ENCODE measurements at places on chromosomes 5 and 9. TPM values are rescaled to one million over a fixed set of nuclear protein-coding genes. Genes with fewer than 3 reads are reported as not detected.
A peak's percentile ranks its signal among the peaks of the same experiment; 100 is the strongest.

Gene FIBCD1
- 6.0 TPM for total RNA-seq

DNA sequence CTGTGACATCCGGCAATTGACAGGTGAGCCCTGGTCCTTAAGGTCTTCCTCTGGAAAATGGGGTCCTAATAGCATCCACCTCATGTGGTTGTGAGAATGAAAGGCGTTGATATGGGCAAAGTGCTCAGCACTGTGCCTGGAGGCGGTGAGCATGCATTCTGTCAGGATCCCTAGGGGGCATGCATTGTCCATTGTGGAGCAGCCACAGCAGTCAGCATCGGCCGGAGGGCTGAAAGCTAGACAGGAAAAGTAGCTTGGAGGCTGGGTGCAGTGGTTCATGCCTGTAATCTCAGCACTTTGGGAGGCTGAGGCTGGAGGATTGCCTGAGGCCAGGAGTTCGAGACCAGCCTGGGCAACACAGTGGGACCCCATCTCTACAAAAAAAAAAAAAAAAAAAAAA lies 122.2 kb downstream of the LHX2 start:
- DNase-seq, result peak; percentile 62

- DNase-seq, result no peak
Measured at GRCh38 chr5:153372425-153373129, 117.9 kb upstream of the GRIA1 start.

Gene GABRG2
- not detected for total RNA-seq

GRCh38 chr9:36878986-36879982 lies 154.8 kb downstream of the PAX5 start:
- no peak for DNase-seq

Gene ANKRD33B
- 1.4 TPM for total RNA-seq

Gene PRRX2
- total RNA-seq, result 1.5 TPM

DNA sequence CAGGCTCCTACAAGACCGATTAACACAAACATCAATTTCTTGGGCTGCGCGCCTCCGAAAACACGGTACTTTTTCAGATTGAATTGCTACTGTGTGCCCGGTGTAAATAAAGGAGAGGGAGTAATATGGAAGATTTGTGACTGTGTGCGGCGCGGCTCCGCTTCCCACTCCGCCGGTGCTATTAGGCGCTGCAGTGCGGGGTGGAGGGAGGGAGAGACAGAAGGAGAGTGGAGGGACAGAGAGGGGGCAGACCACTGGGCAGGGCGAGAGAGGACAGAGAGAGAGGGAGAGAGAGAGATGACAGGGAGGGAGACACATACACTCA lies 24.7 kb upstream of the RNU6ATAC start:
- DNase-seq, result no peak

Gene LRRTM2
- total RNA-seq, result 0.12 TPM

GRCh38 chr5:142716963-142717362 lies 31.1 kb upstream of the FGF1 start:
- DNase-seq, result peak; percentile 32

GRCh38 chr5:147512659-147513379 lies 3.0 kb upstream of the DPYSL3 start:
- no peak for DNase-seq

DNA sequence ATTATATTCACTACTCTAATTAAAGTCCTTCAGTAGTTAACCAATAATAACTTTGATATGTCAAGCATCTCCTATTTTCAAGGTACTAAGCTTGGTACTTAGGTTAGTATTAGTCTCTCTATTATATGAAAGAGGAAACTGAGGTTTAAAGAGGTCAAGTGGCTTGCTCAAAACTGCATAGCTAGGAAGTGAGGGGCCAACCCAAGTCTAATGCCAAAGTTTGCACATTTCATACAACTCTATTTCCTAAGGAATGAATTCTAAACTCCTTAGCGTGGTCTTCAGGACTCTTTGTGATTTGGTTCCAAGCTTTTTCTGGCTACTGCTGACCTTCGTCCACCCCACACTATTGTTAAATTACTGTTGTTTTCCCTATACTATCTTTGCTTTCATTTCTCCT lies 9.9 kb upstream of the SHOC1 start:
- DNase-seq, result no peak

- DNase-seq, result no peak
Measured at GRCh38 chr9:34431667-34432066, 26.7 kb downstream of the FAM219A start.

DNA sequence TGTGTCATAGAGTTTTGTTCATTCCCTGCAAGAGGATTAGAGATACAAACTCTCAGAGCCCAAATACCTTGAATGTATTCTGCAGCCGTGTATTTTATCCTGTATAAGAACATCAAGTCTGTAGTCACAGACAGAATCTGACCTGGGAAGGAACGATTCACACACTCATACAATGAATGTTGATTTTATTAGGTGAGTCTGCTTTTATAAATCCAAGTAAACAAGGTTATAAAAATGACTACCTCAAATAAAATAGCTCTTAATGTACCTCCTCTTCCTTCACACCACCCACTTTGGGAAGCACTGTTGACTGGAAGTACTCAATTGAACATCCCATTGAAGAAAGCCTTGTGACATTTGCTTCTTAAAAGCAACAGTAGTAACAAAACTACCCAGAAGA lies 11.9 kb downstream of the SLC46A2 start:
- DNase-seq, result no peak

- DNase-seq, result no peak
Measured at GRCh38 chr9:73536403-73536802, 384.7 kb downstream of the ANXA1 start.

GRCh38 chr5:173310861-173311785 lies 17.1 kb downstream of the STC2 start:
- DNase-seq, result no peak

GRCh38 chr5:132300577-132301343 lies 6.6 kb downstream of the SLC22A4 start:
- DNase-seq, result no peak

- peak; percentile 67 for DNase-seq
Measured at GRCh38 chr9:121557581-121558447, 58.2 kb upstream of the GGTA1 start.

- DNase-seq, result no peak
Measured at GRCh38 chr5:113276001-113276400, 158.8 kb downstream of the TSSK1B start.

Gene ABITRAM
- total RNA-seq, result 13.4 TPM

- DNase-seq, result no peak
Measured at GRCh38 chr9:37949576-37949975, 45.6 kb upstream of the SLC25A51 start.

Gene FRMPD1
- total RNA-seq, result 5.9 TPM

- DNase-seq, result no peak
Measured at GRCh38 chr9:75274781-75275180, 186.5 kb downstream of the OSTF1 start.

Gene IL5
- not detected for total RNA-seq

GRCh38 chr9:123266655-123267399 lies 1.6 kb downstream of the STRBP start:
- DNase-seq, result no peak

DNA sequence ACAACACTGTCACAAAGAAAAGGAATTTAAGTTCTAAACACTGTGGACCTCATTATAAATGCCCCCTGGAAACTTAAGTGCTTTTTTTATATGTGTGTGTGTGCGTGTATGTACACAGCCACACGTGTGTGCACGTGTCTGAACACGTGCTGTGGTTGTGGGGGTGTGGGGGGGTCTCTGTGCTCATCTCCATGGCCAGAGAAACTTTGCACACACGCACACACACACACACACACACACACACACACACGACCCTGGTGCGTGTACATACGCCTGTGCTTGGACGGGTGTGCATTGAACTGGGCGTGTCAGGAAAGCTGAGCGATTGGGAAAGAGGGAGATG lies 27.9 kb downstream of the AMBP start:
- no peak for DNase-seq
